ENCODE measurements at places on chromosomes 2 and 18.

GRCh38 chr2:88580088-88580487 lies 47.2 kb downstream of the EIF2AK3 start:
- DNase-seq = no peak

GRCh38 chr2:17059458-17059857 lies 393.8 kb upstream of the CYRIA start:
- no peak for DNase-seq

- peak; percentile 54 for DNase-seq
Measured at GRCh38 chr2:171523088-171524017, 1.1 kb downstream of the CYBRD1 start.

DNA sequence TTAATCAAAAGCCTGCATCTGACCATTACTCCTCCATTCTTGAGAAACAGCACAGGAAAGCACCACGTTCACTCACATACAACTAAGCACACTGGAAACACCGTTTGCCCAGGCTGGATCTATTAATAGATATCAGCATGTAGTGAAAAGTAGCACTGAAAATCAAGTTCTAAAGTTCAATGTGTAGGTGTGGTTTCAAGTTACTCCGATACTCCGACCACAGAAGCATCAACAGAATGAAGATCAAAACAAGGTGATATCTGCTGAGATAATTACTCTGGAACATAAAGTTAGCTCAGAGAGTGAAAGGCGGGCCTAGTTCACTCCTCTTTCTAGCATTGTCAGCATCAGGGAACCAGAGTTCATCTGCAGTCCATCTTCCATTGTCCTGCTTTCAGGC lies 1367.4 kb upstream of the ACVR2A start:
- no peak for DNase-seq
